ENCODE measurements at places on chromosomes 2 and 18.

DNA sequence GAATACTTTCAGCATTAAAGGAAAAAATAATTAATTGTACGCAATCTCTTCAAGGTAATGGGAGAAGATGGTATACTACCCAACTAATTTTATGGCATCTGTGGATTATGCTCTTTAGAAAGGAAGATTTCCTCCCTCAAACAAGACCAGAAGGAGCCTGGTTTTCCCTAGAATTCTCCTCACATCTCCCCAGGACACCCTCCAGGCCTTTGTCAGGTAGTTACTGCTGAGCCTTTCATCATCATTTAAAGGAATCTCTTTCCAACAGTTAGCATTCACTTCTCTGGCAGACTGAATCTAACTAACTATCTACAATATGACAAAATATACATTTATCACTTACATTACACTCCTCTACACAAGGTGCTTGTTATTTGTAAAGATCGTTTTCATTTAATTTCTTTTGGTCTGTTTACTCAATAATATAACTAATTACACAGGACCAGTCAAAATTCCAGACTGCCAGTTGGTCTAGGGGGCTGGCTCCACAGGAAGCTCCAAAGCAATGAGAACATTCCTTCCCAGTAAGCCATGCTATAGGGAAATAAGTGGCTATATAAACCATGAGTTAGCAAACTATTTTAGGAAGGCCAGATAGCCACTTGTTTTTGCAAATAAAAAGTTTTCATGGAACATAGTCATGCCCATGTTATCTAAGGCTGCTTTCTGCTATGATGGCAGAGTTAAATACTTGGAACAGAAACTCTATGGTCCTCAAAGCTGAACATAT, 19.1 kb downstream of the ZNF24 start:
- peak; percentile 59 for DNase-seq

DNA sequence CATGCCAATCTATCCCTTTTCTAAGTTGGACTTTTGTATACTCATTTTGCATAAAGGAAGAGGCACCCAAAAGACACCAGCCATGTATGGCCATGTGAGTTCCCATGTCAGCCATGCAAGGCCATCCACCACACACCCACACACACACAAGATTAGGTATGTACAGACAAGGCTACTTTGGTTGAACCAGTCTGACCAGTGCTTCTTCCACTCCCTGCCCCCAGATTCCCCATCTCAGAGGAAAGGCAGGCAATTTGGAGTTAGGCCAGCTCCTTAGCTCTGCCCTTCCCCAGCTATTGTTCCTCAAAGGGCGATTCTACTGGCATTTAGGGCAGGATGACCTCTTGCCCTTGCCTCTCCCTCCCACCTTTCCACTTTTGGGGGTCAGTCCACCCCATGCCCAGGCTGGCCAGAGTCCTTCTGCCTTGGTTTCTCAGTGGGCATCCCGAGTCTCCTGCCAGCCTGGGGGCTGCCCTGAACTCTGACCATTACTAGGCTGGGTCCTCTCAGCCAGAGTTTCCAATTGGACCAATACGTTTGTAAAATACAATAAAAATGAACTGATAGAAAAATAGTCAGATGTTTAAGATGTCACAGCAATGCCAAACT, 101.1 kb downstream of the ZBTB7C start:
- no peak for DNase-seq

- DNase-seq, result no peak
Observed at GRCh38 chr2:120269816-120270215, 17.2 kb downstream of the RALB start.

- DNase-seq, result no peak
Observed at GRCh38 chr18:41842886-41843285, 112.1 kb upstream of the PIK3C3 start.

DNA sequence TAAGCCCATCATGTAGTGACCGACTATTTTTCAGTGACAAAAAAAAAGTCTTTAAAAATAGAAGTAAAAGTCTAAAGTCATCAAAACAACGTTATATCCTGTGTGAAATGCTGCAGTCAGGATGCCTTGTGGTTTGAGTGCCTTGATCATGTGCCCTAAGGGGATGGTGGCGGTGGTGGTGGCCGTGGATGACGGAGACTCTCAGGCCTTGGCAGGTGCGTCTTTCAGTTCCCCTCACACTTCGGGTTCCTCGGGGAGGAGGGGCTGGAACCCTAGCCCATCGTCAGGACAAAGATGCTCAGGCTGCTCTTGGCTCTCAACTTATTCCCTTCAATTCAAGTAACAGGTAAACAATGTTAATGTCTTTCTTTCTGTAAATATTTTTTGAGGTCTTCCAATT, at the start of gene CD28:
TSS of gene CD28 (plus strand) at position 237 of the 400 bp plus-strand sequence. CDS start at position 295, 58 bp downstream.
- DNase-seq, result no peak

- DNase-seq, result no peak
Observed at GRCh38 chr2:54041135-54041534, 70.3 kb upstream of the PSME4 start.

GRCh38 chr2:179543361-179543901, 278.8 kb upstream of the SESTD1 start:
- peak; percentile 29 for DNase-seq
